ENCODE measurements at places on chromosomes 6 and 20.

GRCh38 chr6:156283091-156283490, 494.1 kb upstream of the ARID1B start:
- no peak for DNase-seq

DNA sequence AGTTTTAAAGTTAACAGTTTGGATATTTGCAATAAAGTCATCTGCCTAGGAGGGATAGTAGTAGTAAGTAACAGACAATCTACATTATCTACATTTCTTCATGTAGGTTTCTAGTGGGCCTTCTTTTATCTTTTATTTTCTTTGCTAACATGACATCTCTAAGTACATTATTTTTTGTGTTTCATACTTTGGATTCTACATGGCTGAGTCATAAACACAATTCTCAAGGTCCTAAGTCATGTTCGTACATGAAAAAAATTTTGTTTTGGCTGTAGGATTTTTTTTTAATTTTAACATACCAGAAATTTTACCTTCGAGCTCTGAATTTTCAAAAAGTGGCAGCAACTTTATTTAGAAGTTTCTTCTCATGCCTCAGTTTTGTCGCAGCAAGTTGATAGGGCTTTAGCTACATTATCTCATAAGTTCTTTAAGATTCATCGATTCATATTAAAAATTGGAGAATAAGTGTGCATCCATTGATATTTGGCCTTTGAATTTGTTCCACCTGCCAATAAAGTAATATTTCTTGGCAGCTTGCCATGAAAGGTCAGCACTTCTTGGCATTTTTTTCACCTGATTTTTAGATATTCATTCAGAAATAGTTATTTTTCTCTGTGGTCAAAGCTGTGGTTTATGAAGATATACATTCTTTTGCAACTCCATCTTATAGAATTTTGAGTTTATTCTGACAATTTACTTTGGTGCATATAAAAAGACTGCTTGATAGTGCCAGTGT, 146.2 kb downstream of the GRIK2 start:
- no peak for DNase-seq

DNA sequence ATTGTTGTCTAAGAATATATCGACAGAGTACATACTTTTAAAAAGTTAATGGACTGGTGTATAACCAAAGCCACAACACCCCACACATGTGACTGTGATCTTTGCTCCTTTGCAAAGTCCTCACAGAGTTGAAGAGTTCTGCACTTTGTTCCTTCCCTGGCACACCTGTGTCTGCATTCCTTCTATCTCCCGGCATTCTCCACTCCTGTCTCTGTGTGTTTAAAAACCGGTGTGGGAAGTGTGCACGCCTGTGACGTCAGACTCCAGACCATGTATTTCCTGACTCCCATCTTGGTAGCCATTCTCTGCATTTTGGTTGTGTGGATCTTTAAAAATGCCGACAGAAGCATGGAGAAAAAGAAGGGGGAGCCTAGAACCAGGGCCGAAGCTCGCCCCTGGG, at the start of gene IYD:
TSS of gene IYD (plus strand) at position 251 of the 400 bp plus-strand sequence. CDS start at position 271, 20 bp downstream.
- DNase-seq: no peak

GRCh38 chr6:14640631-14641030, 523.1 kb downstream of the CD83 start:
- no peak for DNase-seq

Data from CD8-positive, alpha-beta T cell (primary cell).